ENCODE measurements at places on chromosomes 13 and 19.

DNA sequence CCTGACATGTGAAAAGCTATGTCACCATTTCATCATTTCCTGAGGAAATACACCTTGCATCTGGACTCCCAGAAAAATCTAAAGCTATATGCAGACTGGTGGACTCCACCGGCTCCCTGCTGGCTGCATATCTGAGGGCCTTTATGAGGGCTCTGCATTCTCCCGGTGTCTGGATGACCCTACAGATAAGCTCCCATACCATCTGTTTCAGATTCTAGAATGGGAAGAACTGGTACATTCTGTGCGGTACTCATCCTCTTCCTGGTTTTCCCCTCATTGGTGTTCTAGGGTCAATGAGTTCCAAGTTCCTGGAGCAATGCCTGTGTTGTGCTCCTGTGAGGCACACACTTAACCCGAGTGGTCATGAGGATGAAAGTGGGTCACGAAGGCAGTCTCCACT is 60.4 kb downstream of the COL4A1 start:
- no peak for DNase-seq

DNA sequence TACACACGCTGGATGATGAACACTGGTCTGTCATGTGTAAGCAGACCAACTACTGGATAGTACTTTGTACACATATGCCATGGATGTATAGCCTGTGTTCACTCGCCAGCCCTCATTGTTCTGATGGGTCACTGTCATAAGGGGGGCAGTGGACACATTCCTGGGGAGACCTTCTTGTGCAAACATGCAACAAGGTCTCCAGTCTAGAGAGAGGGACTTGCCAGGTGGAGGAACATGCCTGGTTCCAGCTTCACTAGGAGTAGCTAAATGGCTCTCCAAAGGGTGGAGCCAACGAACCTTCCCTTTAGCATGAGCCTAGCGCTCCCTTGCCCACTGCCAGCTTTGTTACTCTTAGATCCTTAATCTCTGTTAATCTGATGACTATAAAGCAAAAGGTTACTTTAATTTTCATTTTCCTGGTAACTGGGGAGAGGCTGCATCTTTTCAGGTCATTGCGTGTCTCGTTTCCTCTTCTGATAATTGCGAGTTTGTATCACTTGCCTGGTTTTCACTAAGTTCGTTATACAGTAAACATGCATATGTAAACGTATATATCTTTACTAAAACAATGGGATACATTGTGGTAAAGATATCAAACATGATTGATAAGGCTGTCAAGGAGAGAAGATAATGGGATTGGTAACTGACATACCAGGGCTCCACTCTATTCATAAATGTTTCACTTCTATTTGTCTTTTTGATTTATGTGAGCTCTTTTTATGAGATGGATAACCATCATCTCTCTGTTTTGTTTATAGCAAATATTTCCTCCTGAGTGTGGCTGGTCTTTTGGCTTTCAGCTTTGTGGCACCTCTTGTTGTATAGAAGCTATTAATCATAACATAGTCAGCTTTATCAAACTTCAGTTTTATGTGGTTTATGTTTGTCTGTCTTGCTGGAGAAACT is 235.2 kb upstream of the SGCG start:
- no peak for DNase-seq

DNA sequence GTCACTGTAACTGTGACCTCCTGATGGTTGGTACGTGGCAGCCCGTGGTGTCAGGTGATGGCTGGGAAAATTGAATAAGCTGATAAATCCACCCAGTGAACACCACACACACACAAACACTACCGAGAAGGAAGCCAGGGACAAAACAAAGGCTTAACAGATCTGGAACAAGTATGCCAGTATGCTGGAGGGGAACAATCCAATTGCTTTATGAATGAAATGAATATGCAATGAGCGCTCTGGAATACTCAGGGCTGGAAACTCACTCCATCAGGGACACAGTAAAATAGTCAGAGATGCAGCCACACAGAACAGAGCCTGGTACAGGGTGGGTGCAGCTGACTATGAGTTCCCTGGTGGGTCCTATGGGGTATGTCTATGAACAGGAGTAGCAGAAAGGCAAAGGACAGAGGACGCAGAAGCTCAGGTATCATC is 16.7 kb downstream of the TMTC4 start:
- DNase-seq = no peak

GRCh38 chr13:80036845-80037504 is 304.0 kb downstream of the SPRY2 start:
- no peak for DNase-seq

DNA sequence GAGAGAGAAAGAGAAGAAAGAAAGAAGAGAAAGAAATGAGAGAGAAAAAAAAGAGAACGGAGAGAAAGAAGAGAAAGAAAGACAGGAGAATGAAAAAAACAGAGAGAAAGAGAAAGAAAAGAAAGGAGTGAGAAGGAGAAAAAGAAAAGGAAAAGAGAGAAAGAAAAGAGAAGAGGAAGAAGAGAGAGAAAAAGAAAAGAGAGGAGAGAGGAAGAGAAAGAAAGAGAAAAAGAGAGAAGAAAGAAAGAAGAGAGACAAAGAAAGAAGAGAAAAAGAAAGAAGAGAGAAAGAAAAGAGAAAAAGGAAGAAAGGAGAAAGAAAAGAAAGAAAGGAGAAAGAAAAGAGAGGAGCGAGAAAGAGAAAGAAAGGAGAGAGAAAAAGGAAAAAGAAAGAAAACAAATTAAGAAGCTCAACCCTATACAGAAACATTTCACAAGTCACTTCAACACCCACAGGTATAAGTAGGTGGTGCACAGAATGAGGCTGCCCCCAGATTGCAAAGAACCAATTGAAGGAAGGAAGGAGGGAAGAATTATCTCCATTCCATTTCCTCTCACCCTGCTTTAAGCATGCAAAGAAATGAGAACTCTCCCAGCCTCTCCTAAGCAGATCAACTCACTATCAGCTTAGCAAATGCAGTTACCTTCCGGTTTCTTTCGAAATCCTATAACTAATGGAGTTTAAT is 98.8 kb upstream of the CACNA1A start:
- DNase-seq = no peak

DNA sequence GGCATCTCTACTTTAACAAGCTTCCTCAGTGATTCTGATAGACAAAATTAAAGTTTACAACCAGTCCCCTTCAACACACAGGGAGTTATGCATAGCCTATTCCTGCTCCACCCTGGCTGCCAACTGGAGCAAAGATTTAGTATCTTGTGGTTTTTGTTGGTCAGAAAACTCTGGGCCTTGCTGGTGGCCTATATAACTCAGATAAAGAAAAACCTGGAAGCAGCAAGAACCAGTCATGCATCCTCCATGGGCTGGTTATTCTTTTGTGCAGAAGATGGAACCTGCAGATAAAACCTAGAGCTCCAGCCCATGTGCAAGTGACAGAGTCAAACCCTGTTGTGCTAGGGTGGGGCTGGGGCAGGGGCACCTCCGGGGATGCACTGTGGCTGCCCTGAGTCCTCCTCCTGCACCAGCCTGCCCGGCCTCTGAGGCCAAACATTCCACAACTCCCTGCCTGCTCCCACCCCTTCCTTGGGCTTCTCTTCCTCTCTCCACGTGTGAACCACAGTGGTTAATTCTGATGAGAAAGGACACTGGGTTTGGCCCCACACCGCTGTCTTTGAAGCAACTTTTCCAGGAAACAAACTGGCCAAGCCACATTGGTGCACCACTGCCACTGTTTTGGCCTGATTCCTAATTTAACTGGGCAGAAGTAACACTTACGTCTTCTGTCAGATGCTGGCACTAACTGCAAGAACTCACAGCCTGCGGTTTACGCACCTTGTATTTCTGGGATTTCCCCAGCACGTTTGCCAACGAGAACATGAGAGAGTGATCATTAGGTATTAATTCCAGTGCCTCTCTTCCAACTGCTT is 23.3 kb upstream of the GGACT start:
- DNase-seq = no peak

GRCh38 chr13:39016787-39017186 is 21.1 kb downstream of the PROSER1 start:
- DNase-seq = no peak

DNA sequence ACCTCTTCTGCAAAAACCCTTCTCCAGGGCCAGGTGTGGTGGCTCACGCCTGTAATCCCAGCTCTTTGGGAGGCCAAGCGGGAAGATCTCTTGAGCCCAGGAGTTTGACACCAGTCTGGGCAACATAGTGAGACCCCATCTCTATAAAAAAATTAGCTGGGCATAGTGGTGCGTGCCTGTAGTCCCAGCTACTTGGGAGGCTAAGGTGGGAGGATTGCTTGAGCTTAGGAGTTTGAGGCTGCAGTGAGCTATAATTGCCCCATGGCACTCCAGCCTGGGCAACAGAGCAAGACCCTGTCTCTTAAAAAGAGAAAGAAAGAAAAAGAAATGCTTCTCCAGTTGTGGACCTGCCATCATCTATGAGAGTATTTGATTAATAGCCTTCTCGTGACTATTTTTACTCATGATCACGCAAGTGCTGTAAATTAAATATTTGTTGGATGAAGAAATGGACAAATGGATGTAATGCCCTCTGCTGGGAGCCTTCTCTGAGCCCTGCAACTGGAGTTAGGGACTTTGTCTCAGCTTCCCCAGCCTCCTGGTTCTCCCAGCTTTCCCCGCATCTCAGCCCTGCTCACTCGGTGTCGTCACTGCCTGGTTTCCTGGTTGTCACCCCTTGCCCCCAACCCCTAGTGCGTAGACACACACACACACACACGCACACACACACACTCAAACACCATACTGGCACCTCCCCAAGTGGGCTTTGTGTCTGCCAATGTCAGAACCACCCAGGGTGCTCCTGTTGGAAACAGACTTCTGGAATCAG is 12.2 kb downstream of the WIZ start:
- DNase-seq = no peak

- DNase-seq = no peak
Measured at GRCh38 chr13:107020393-107020792, 452.5 kb upstream of the ARGLU1 start.

DNA sequence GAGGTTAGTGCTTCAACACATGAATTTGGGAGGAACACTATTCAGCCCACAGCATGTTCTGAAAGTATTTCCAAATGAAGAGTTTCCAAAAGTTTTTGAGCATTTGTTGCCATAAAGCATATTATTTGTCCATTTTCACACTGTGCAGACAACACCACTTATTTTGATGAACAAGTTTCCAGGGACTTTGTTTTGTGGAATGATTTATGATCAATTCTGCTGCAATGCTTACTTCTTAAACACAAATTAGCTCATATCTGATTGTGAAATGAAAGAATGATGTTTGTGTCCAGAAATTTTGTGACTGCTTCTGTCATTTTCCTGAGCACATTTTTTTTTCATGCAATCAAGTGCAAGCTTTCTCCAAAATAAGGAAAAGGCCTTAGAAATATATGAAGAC is 205.3 kb downstream of the RAP2A start:
- no peak for DNase-seq

GRCh38 chr13:94661406-94661805 is 50.9 kb downstream of the SOX21 start:
- DNase-seq = no peak

- DNase-seq = no peak
Measured at GRCh38 chr13:71488201-71488600, 378.8 kb downstream of the DACH1 start.

- DNase-seq = no peak
Measured at GRCh38 chr19:8515317-8515716, 1.4 kb upstream of the ZNF414 start.

DNA sequence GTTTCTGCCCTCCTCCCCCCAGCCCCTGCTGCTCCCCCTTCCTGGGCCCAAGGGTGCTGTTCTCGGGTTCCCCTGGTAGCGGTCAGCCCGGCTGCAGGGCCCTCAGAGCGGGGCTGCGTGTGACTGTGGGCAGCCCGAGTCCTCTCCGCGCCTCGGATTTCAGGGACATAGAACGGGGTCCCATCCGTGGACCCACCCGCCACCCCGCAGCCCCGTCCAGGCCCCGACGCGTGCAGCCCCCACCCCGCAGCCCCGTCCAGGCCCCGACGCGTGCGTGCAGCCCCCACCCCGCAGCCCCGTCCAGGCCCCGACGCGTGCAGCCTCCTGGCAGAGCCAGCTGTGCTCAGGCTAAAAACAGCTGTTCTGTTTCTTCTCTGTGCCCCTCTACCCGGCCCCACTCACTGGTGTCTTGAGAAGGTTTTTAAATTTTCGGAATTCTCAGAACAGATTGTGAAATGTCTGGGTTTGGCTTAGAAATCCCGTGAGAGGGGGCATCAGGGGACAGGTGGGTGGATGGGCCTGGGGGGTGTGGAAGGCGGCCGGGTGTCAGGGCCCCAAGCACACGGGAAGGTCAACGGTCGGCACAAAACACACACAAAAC is 5.5 kb upstream of the PRTN3 start:
- DNase-seq = no peak

DNA sequence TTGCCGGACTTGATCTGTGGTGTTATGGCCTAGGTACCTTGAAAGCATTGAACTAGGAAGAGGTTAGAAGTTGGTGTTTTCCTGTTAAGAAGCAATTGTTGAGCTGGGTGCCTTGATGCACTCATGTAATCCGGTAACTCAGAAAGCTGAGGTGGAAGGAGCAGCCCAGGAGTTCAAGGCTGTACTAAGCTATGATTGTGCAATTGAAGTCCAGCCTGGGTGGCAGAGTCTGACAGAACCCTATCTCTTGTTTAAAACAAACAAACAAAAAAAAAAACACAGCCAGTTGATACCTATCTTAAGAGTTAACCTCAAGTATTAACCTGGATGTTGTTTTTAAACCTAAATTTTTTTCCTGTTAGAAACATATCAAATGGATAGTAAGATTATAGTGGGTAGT is 19.3 kb downstream of the SAFB start:
- DNase-seq = no peak

DNA sequence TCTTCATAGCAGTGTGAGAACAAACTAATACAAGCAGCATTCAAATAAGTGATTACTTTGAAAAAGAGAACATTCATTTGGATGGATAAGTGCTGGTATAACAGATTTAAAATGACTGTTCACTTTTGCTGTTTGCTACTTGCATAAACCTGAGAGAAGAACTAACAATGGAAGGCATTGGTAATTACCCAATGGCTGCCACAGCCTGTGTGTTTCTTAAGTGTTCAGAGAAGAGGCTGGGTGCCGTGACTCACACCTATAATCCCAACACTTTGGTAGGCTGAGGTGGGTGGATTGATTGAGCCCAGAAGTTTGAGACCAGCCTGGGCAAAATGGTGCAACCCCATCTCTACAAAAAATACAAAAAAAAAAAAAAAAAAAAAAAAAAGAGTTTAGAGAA is 4.9 kb upstream of the TEX26 start:
- DNase-seq = no peak

GRCh38 chr13:105207572-105208293 is 1327.7 kb downstream of the EFNB2 start:
- DNase-seq = no peak

DNA sequence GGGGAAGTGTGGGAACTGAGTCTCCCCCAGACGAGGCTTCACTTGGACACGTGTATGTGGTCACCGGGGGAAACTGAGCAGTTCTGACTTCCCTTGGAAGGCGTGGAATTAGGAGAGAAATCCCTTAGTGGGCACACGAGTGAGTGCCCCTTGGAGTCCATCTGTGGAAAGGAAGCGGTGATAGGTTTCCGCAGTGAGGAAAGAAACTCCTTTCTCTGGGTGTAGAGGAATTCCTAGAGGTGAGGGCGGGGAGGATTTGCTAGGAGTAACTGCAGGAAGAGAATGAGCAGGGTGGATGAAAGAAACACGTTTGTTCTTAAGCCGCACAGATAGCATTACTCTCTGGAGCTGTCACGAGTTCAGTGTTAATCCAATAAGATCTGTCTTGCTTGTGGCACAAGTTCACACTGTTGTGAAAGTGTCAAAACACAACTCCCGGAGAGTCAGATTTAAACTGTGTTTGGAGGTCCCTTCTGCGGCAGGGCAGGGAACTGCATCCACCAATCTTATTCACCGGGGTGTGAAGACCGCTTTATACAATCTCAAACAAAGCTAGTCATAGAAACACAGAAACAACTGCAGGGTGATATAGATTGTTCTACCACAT is 1.2 kb downstream of the KL start:
- DNase-seq = no peak
